Adipocyte (in vitro differentiated cells): ENCODE measurements at places on chromosomes 13 and 19.

DNA sequence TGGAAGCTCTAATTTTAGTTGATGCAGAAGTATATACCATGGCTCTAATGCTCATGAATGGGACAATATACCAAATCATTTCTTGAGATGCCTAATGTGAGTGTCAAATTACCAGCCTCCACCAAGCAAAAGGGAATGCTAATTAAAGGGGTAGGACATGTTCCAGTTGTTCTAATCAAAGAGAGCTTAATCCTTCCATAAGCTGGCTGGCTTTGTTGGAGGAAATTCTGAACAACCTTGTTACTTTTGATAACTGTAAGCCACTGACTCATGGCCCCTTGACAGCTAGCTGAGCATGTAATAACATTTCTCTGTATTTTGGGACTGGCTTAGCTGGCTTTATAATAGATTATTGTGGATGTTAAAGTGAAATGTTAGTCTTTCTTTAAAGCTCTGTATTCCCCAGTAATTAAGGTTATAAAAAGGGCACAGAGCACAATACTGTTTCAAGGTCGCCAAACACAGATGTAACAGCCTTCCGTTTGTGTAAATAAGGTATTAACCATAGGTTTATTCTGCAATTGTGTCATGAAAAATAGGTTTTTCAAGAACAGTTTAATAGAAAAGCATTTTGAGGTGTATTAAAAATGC is 1194.0 kb downstream of the PCDH9 start:
- peak; percentile 3 for DNase-seq

- DNase-seq = peak; percentile 53
These were observed 378.5 kb downstream of the LMO7 start for GRCh38 chr13:76014406-76015318.

DNA sequence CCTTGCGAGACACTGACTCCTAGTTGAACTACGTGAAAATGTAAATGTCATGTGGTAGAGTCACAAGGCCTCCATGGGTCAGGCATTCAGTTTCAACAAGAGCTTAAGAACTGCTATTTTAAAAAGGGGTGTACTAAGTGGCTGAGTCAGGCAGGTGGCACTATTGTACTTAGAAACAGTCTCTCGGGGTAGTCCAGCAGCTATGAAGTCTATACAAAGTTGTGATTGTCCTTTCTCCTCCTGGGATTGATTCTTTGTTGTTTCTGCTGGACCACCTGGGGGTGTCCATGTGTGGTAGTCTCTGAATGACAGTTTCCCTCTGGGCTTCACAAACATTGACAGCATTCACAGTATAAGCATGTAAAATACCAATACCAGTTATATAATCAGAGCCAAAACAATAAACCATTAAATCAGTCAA is 33.0 kb downstream of the UGGT2 start:
- peak; percentile 81 for DNase-seq

DNA sequence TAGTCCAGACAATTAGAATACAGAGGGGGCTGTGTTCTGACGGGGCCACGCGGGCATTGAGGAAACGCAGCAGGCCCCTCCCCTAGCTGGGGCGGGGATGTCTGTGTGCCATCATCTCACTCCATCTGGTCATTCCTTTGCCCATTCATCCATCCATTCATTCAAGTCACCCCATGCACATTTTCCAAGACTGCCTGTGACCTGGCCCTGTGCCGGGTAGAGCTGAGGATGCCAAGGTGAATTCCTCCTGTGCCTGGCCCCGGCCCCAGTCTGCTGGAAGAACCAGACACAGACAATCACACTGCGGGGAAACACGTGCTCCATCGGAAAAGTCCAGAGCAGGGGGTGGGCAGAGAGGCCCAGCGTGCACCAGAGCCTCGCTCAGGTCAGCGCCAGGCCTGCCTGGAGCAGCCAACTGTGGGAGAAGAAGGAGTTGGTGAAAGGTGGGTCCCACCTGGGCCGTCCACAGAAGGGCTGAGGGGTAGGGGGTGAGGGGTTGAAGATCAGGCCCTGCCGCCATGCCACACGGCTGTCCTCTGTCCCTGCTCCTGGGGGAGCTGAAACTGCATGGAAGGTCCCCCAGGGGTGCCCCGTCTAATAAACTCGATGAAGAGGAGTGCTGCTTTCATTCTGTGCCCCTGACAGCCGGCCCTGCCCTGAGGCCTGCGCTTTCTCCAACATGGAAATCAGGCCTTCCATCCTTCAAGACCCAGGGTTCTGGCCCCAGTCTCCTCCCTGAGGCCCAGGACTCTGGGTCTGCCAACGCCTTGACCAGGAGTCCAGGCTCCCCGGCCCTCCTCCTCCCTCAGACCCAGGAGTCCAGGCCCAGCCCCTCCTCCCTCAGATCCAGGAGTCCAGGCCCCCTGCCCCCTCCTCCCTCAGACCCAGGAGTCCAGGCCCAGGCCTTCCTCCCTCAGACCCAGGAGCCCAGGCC is 1.6 kb upstream of the CACNG6 start:
- DNase-seq = no peak

DNA sequence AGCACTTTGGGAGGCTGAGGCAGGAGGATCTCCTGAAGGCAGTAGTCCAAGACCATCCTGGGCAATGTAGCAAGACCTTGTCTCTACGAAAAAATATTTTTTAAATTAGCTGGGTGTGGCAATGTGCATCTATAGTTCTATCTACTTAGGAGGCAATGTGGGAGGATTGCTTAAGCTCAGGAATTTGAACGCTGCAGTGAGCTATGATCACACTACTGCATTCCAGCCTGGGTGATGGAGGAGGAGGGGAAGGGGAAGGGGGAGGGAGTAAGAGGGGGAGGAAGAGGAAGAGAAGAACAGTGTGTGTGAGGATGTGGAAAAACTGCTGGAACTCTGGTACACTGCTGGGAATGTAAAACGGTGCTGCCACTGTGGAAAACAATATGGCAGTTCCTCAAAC is 9.2 kb upstream of the CLIP3 start:
- DNase-seq = peak; percentile 94

- no peak for DNase-seq
These were observed 1.4 kb downstream of the LILRB2 start for GRCh38 chr19:54279406-54279962.

DNA sequence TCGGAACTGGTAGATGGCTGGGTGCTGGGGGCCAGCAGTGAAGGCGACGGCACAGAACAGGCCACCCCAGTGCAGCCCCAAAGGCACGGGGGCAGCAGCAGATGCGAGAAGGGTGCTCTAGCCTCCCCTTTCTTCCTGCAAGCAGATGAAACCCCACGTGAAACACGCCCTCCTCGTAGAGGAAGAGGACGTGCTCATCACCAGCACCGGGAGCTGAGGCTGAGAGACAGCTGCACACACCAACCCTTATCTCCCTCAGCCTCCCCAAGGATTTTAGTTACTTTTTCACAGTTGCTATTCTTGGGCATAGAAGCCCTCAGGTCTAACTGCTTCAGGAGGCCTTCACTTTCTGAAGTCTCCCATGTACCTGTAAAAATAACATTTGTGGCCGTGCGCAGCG is 11.9 kb downstream of the ZNF787 start:
- no peak for DNase-seq

DNA sequence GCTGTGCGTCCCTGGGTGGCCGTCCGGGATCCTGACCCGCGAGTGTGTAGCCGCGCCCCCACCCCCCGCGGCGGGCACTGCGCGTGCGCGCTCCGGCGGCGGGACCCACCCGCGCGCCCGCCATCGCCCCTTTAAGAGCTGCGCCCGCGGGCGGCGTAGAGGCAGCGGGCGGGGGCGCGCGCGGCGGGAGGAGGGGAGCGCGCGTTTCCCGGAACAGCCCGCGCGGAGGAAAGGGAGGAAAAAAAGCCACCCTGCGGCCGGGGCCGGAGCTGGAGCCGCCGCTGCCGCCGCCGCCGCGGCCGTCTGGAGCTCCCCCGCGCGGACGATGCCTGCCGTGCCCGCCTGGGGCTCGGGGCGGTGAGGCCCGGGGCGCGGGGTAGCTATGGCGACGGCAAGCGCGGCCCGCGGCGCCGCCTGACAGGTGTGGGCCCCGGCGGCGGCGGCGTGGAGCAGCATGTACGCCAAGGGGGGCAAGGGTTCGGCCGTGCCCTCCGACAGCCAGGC is at the start of gene SSBP4:
TSS of gene SSBP4 (plus strand) at position 204 of the 504 bp plus-strand sequence. CDS start at position 455, 251 bp downstream.
- peak; percentile 89 for DNase-seq

GRCh38 chr13:40094056-40094455 is 438.6 kb downstream of the COG6 start:
- no peak for DNase-seq

GRCh38 chr19:44752123-44752815 is 3.8 kb downstream of the BCL3 start:
- DNase-seq = no peak

- no peak for DNase-seq
These were observed 8.6 kb upstream of the NEK5 start for GRCh38 chr13:52137489-52137888.

DNA sequence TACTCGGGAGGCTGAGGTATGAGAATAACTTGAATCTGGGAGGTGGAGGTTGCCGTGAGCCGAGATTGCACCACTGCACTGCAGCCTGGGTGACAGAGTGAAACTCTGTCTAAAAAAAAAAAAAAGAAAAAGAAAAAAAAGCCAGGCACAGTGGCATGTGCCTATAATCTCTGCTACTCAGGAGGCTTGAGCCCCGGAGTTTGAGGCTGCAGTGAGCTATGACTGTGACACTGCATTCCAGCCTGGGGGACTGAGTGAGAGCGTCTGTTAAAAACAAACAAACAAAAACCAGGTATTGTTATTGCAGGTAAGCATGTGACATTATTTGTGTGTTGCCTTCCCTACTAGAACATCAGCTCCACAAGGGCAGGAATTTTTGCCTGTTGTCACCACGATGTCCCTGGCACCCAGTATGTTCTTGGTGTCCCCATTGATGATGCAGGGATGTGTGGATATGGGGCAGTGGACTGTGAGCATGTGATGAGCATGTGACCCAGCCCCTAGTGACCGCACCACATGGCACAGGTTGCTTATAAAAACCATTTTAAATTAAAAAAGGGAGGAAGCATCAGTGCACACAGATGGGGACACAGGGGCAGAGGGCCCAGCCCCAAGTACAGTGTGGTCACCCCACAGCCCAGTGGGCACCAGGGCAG is 1.6 kb upstream of the KANK2 start:
- DNase-seq = no peak

DNA sequence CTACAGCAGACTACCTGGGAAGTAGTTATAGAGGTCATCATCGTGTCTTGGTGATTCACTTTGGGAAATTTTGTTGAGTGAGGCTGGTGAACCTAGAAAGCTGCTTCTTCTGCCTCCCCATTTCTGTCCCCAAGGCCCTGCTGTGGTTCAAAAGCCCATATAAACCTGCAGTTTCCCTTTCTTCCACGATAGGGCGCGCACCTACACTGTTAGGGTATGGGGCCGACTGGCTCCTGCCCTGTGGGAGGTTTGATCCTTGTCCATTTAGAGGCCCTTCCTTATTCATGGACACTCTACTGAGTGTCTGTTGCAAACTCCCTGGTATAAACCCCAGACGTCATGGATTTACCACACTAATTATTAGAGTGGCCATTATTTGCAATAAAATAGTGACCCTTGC is 191.8 kb downstream of the GGACT start:
- DNase-seq = no peak

- peak; percentile 32 for DNase-seq
These were observed 18.3 kb downstream of the ZNF100 start for GRCh38 chr19:21749090-21749489.

- peak; percentile 88 for DNase-seq
These were observed 91.4 kb upstream of the CACNA1A start for GRCh38 chr19:13597640-13598039.

DNA sequence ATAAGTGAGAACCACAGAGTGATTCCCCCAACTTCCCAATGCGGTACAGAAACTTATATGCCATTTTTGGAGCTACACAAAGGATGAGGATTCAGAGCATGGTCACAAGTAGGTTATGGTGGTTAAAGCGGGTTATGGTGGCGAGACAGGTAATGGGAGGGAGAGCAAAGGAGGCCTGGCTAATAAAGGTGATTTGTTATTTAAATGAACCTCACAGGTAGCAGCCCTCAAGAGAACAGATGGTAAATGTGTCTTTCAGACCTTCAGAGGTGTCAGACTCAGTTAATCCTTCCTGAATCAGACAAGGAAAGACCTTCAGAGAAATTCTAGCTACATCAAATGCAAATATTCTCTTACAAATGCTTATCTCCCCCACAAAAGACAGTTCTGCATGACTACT is 1971.4 kb downstream of the OLFM4 start:
- DNase-seq = no peak

- peak; percentile 31 for DNase-seq
These were observed 202.3 kb downstream of the NBEA start for GRCh38 chr13:35144166-35144890.

- no peak for DNase-seq
These were observed 17.4 kb upstream of the SLC39A3 start for GRCh38 chr19:2756921-2757881.

GRCh38 chr19:53389978-53390377 is 5.0 kb upstream of the ZNF765 start:
- no peak for DNase-seq

- DNase-seq = no peak
These were observed 142.2 kb downstream of the FGF9 start for GRCh38 chr13:21813110-21813509.

DNA sequence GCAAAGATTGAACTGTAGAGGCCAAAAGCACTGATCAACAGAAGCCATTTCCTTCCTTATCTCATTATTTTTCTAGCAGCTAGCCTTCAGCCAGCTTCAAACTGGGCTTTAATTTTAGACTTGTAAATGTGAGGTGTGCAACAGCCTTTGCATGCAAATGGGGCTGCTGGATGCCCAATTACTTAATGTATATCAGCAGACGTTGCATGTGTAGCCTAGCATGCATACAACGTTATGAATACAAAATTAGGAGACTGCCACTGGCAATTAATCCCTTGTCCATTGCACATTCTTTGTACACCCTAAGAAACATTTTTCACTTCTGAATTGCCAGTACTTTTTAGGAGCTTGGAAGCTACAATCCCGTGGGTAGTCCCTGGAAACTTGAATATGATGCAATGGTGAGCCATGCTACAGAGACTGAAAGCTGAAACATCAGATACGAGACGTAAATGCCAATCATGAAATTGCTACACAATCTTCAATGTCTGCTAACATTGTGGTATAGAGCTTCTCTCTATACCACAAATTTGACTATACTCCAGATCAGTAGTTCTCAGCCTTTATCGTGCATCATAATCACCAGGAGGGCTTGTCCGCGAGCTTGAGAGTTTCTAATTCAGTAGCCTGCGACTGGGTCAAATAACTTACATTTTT is 20.2 kb downstream of the EPSTI1 start:
- DNase-seq = no peak

DNA sequence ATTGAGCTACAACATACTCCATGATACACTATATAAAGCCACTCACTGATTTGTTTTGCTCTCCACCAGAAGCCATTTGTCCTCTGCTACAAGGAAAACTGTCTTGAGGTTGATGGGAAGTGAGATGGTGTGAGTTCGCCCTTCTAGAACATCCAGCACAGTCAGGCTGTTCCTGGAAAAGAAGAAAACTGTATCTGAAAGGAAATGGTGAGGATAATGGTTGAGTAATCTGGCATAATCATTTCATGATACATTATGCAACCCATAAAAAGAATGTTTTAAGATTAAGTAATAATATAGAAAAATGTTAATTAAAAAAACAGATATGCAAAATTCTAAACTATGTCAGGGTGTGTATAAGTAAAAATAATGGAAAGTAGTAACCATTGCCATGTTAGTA is 233.9 kb downstream of the RGCC start:
- peak; percentile 58 for DNase-seq

- no peak for DNase-seq
These were observed 2.9 kb downstream of the C13orf46 start for GRCh38 chr13:113970810-113971470.

- DNase-seq = no peak
These were observed 114.8 kb upstream of the TDRD3 start for GRCh38 chr13:60282186-60282585.

- DNase-seq = peak; percentile 78
These were observed 14.1 kb upstream of the CCNA1 start for GRCh38 chr13:36418022-36418805.

GRCh38 chr19:30163663-30164062 is 208.5 kb upstream of the ZNF536 start:
- no peak for DNase-seq
